Aorta (tissue), 5 donors: ENCODE measurements at places on chromosomes 13 and 19. TPM values are rescaled to one million over a fixed set of nuclear protein-coding genes. Genes with fewer than 3 reads are reported as not detected.

The NOTCH3 gene
- total RNA-seq = 376 TPM

The ZNF737 gene
- total RNA-seq = 6.9 TPM

The DIAPH3 gene
- total RNA-seq = 3.2 TPM

The CEACAM16 gene
- 0.36 TPM for total RNA-seq

DNA sequence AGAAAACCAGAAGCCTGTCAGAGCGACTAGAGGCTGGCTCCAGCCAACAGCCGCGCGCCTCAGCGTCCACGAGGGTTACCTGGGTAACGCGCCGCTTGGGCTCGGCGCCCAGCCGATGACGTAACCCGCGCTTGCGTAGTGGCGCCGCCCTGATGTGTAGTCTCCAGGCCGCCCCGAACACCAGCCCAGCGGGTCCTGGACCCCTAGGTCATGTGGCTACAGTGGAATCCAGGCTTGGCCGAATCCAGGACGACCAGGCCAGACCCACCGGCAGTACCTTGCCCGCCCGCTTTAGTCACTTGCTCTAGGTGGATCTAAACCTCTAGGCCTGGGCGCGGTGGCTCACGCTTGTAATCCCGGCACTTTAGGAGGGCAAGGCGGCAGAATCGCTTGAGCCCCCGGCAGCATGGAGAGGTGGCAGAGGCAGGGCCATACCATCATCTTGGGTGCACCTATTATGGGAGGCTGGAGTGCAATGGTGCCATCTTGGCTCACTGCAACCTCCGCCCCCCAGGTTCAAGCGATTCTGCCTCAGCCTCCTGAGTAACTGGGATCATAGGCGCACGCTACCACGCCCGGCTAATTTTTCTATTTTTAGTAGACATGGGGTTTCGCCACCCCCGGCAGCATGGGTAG, 7.2 kb upstream of the ZNF606 start:
- no peaks in the 10 kb centered on the region for H3K36me3 ChIP-seq
- peak; percentile 71 for DNase-seq
- H3K4me3 ChIP-seq = no peak overlapping the region
- H3K27ac ChIP-seq = no peak overlapping the region

- H3K4me1 ChIP-seq = peaks cover 5% of the 10 kb centered on the region
- no peak for DNase-seq
- H3K27ac ChIP-seq = no peak overlapping the region
- H3K4me3 ChIP-seq = no peak overlapping the region
- peaks cover 2% of the 10 kb centered on the region for H3K36me3 ChIP-seq
- H3K27me3 ChIP-seq = no peaks in the 10 kb centered on the region
These were observed 9.3 kb downstream of the NOTCH3 start for GRCh38 chr19:15191514-15191913.

DNA sequence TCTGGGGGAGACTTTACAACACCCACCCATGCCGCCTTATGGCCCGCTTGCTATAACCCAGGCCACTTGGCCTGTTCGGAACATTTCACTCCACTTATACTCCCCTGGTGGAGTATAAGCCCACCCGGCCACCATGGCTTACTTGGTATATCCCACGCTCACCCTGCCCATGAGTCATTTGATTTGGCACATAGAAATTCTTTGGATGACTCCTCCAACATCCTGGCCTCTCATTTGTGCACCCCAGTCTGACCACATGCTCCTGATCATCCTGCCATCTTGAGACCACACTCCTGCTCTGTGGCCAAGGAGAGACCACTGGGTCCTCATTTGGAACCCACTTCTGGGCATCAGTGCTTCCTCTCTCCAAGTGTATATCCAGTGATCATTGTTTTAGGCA, 5.2 kb downstream of the SPACA6 start:
- H3K27me3 ChIP-seq = no peaks in the 10 kb centered on the region
- H3K4me3 ChIP-seq = no peak overlapping the region
- no peaks in the 10 kb centered on the region for H3K4me1 ChIP-seq
- H3K36me3 ChIP-seq = peaks cover 3% of the 10 kb centered on the region
- no peak overlapping the region for H3K27ac ChIP-seq
- DNase-seq = no peak

DNA sequence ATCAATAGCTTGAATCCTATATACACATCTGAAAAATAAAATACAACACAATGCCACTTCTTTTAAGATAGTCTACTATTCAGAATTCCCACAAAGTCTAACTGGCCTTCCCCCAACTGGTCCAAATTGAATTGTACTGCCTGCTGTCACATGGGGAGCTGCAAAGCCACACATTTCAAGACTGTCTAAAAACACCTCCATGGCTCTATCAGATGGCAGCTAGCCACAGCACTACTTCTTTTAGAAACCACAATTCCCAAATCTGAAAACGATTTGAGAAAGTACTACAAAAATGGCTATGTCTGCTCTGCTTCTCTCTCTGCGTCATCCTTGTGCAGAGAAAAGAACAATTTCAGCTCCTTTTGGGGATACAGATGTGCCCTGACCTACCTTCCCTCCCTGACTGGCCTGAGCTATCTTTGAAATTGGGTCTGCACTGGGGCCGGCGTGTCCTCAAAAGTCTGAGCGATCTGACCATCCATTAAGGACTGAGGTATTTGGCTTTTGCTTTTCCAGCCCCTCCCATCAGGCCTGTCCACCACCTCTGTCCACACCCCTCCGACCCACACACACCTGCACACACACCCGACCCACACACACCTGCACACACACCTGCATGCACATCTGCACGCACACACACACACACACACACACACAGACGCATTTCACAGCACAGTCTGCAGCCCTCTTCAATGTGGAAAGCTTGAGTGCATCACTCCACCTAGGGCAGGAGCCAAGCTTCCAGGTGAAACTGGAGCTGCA, 68.6 kb upstream of the IPO5 start:
- no peaks in the 10 kb centered on the region for H3K4me1 ChIP-seq
- H3K27ac ChIP-seq = no peak overlapping the region
- no peak for DNase-seq

DNA sequence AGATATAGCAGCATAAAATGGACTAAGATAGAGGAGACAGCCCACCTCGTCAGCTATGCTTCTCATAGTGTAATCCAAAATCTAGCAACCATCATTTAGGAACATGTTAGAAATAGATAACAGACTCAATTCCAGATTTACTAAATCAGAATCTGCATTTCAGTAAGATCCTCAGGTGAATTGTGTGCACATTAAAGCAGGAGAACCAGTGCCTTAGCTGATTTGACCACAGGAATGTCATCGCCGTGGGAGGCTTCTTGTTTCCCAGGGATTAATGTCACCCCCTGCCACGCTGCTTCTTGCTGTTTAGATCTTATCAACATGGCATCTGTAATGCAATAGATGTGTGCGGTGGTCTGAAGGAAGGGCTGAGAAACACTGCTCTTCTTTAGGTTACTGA, 84.0 kb downstream of the GPC5 start:
- no peaks in the 10 kb centered on the region for H3K27me3 ChIP-seq
- H3K4me3 ChIP-seq = no peak overlapping the region
- H3K36me3 ChIP-seq = no peaks in the 10 kb centered on the region
- no peak overlapping the region for H3K27ac ChIP-seq
